Left renal pelvis (tissue), 4 donors: ENCODE measurements at places on chromosomes 4 and X.

DNA sequence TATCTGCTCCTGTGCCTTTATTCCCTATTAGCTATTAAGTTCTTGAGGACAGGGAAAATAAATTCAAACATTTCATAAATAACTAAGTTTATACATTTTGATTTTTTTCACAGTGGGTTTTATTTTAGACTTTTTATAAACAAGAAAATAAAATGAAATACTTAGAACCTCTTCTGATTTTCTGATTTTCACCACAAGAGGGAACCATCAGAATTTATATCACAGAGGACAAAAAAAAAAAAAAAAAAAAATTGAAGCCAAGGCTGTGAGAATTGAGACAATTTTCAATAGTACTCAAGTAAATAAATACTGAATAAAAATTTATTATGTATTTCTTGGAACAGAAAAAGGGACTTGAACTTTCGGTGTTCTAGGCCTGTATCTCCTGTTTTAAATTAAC, 288.1 kb downstream of the SH3BGRL start:
- DNase-seq: no peak

DNA sequence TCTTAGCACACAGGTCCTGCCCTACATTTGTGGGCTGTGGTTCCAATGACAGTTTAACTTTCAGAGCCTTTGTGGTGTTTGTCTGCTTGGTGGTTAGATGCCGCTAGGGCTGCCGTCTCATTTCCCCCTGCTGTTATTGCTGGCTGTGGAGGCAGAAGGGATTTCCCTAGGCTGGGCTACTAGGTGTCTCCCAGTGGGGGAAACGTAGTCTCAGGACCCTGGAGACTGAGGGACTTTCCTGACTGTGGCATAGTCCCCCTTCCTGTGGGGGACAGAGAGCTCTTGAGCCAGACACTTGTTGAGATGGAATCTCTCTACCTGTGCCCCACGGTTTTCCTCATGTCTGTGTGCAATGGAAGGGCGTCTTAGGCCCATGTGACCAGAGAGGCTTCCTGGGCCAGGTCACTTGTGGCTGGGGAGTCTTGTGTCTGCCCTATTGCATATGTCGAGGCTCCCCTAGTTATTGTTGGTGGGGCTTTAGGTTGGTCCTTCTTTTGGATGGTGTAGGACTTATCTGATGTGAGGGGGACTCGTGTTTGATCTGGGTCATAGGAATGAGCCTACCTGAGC, 68.2 kb downstream of the ARHGAP10 start:
- DNase-seq: no peak

DNA sequence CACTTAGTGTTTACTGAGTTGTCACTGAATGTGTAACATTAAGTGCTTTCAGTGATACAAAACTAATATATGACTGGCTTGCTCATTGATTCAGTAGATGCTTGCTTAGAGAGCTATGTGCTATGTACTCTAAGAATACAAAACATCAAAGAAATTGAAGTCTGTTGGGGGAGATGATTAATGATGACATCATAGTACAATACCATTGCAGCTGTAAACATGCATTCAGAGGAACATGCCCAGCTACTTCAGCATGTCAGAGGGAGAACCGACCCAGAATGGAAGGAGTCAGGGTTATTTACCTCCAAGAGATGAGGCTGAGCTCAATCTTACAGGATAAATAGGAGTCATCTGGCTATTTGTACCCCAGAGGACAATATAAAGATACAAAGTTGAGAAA, 290.8 kb downstream of the TENM3 start:
- DNase-seq: no peak

DNA sequence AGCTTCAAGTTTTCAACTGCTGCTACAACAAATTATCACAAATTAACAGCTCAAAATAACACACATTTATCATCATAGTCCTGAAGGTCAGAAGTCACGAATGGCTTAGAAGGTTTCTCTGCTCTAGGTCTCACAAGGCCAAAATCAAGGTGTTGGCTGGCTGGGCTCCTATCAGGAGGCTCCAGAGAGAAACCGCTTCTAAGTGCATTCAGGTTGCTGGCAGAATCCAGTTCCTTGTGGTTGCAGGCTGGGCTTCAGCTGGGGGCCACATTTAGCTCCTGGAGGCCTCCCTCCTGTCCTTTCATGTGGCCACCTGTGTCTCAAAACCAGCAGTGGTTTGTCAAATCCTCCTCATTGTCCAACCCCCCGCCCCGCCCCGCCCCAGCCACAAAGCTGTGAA, 15.4 kb downstream of the MRFAP1 start:
- DNase-seq: no peak

DNA sequence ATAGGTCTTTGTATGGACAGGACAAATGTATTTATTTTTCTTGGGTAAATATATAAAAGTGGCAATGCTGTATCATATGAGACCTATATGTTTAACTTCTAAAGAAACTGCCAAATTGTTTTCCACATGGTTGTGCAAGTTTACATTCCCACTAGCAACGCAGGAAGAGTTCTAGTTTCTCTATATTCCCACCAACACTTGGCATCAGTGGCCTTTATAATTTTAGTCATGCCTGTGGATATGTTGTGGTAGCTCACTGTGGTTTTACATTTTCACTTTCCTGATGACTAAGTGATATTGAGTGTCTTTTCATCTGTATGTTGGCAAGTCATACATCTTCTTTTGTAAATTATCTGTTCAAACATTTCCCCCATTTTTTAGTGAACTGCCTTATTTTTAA, 126.0 kb downstream of the EMCN start:
- DNase-seq: no peak

GRCh38 chrX:113947548-113947947, 636.3 kb upstream of the HTR2C start:
- DNase-seq: no peak

GRCh38 chrX:115709039-115709438, 148.1 kb downstream of the PLS3 start:
- no peak for DNase-seq

GRCh38 chr4:11259837-11260236, 168.9 kb downstream of the HS3ST1 start:
- DNase-seq: no peak

DNA sequence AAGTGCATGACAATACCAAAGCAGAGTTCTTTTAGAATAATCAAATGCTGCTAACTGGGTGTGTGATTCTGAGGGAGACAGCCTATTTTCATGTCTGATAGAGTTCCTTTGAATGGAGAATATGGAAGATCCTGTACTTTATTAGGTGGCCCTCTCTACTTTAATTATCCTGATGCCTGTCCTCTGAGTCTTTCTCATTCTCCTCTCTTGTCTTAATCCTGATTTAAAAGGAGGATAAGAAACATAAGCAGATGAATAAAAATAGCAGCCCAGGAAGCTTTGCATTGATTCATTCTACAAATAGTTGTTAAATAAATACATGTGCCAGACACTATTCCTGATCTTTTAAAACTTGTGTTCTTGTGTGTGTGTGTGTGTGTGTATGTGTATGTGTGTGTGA, 387.3 kb downstream of the SPRY1 start:
- DNase-seq: no peak

DNA sequence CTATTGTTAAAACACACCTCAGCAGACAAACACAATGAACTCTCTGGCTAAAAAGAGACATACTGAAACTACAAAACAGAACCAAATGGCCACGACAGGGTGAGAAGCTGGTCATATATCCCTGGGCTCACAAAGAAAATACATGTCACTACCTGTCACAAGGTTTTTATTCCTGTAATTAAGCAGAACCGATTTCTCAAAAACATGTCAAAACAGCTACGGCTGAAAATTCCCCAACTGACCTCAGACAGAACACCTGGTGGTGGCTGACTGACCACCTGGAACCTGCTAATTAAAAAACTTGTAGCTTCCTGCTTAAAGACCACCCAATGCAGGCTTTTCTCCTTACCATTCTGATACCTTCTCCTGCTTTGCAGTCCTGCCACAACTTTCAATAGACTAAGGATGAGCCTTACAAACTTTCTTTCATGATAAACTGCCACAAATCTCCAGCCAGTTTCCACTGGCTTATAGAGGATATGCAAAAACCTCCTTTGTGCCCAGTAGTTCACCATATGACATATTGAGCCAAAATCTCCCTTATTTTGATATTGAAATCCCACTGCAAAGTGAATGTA, 571.9 kb downstream of the SPOCK3 start:
- no peak for DNase-seq

- no peak for DNase-seq
These were observed 10.9 kb downstream of the ADH6 start for GRCh38 chr4:99207911-99208718.

DNA sequence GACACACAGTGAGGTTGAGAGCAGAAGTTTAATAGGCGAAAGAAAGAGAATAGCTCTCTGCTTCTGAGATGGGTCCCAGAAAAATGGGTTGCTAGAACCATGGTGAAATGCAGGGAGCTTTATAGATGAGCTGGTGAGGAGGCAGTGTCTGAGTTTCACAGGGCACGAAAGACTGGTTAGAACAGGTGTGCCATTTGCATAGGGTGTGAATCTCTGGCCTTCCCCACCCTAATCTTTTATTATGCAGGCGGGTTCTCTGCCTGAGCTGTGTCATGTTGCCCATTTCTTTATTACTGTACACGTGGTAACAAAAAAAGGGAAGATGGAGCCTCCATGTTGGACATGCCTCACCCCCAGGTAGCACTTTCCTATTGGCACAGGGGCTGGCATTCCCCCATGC, 39.1 kb downstream of the FUNDC1 start:
- DNase-seq: no peak

DNA sequence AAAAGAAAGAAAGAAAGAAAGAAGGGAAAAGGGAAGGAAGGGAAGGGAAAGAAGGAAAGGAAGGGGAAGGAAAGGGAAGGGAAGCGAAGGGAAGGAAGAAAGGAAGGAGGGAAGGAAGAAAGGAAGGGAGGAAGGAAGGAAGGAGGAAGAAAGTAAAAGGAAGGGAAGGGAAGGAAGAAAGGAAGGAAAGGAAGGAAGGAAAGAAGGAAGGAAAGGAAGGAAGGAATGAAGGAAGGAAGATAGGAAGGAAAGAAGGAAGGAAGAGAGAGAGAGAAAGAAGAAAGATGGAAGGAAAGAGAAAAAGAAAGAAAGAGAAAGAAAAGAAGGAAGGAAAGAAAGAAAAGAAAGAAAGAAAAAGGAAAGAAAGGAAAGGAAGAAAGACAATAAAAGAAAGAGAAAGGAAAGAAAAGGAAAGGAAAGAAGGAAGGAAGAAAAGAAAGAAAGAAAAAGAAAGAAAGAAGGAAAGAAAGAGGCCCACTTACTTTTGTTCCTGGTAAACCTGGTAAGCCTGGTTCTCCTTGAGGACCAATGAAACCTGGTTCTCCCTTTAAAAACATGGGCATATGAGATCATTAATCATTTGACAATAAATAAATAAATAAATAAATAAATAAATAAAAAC, 105.9 kb upstream of the ETNPPL start:
- DNase-seq: no peak

- DNase-seq: no peak
These were observed 91.9 kb upstream of the BCOR start for GRCh38 chrX:40189637-40190036.

DNA sequence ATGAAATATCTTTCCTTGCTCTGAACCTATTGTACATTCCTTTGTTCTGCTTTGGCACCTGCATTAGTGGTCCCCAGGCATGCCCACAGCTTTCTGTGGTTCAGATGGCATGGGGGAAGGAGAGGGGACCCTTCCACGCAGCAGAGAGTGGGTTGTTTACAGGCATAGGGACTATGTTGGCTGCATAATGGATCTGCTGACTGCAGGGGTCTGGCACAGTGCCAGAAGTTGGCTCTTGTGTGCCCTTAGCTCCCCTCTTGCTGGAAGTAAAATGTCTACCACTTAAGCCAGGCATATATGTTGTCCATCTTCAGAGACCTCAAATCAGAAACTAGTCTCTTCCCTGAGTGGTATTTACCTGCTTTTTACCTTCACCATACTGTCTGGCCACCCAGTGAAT, 651.9 kb upstream of the PCDH7 start:
- DNase-seq: no peak

GRCh38 chrX:28979877-28980276, 392.6 kb downstream of the IL1RAPL1 start:
- no peak for DNase-seq

- peak; percentile 27 for DNase-seq
These were observed at the start of gene ASB9 for GRCh38 chrX:15269618-15270521. ASB9 (minus strand) TSS chrX:15270083; CDS start chrX:15269874, 209 bp downstream.

GRCh38 chr4:78753091-78753490, 23.1 kb upstream of the BMP2K start:
- no peak for DNase-seq

DNA sequence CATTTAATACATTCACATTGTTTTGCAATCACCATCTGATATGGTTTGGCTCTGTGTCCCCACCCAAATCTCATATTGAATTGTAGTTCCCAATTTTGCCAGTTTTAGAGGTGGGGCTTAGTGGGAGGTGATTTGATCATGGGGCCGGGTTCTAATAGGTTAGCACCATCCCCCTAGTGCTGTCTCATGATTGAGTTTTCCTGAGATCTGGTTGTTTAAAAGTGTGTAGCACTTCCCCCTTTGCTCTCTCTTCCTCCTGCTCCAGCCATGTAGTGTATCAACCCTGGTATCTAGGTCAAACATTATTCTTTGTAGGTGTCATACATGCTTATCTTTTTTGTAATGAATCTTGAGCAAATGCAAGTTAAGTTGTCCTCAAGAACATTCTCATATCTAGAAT, 83.3 kb upstream of the KIT start:
- no peak for DNase-seq

DNA sequence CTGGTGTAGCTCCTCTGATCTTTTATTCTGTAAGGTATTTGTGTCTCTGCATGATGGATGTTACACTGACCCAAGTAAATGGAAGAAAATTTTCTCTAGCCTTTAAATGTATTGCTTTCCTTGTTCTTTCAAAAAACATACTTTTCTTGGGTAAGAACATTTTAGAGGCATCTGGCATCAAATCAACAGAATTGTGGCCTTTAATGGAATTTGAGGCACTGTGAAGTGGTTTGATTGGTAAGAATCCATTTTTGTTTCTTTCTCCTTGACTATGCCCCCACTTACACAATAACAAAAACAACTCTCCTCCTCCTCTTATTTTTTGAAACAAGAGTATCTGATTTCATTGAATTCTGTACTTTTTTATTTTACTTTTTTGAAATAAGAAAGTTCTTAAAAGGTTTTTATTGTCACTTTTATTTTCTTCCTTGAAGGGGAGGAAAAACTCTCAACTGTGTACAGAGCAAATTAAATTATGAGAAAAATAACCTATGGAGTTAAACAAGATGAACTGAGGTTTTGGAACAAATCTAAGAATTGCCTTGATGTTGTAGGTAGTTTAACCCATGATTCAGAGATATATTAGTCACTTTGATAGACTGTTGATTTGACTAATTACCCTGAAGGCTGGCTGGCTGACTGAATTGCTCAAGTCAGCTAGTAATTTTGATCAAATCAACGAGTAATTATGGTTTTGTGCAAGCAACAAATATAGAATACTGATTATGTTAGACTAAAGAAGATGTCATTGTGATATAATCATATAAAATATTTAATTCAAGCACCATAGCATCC, 146.4 kb downstream of the FHIP1A start:
- no peak for DNase-seq

- no peak for DNase-seq
These were observed 71.6 kb upstream of the LEF1 start for GRCh38 chr4:108240366-108240765.

GRCh38 chrX:11870789-11871188, 112.8 kb downstream of the MSL3 start:
- DNase-seq: no peak
